ENCODE measurements at places on chromosomes 12 and 14.

DNA sequence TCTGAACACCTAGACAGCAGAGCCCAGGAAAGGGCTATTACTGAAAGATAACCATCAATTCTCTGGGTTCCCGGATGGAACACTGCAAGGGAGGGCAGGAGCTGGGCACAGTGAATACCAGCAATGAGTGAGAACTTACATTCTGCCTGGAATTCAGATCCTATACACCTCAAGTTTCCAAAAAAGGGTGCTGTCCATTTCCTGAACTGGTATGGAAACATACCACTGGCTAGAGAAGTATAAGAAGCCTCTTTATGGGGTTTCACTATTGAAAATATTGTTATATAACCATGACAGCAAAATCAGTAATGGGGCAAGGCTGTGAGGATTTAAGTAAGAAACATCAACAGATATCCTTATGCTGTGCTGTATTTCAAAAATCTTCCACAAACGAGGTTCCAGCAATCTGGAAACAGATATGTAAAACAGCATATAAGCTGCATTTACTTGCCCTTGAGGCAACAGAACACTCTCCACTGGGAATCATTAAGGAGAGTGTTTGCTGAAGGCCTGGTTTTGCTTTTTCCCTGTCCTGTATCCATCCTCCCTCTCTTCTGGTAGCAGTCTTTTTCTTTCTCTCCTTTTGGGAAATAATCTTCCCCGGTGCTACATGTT lies 53.3 kb upstream of the GTF2A1 start:
- H3K4me1 ChIP-seq = no peaks in the 10 kb centered on the region
- H3K4me3 ChIP-seq = no peak overlapping the region
- no peaks in the 10 kb centered on the region for H3K36me3 ChIP-seq
- no peak overlapping the region for H3K27ac ChIP-seq
- peaks cover 5% of the 10 kb centered on the region for H3K27me3 ChIP-seq

- no peak for DNase-seq
- no peak overlapping the region for H3K4me3 ChIP-seq
These were observed 91.4 kb downstream of the FGD4 start for GRCh38 chr12:32490801-32491200.

GRCh38 chr14:67584978-67585377 lies 15.1 kb downstream of the PIGH start:
- H3K36me3 ChIP-seq = no peaks in the 10 kb centered on the region
- no peak overlapping the region for H3K27ac ChIP-seq
- no peaks in the 10 kb centered on the region for H3K27me3 ChIP-seq
- H3K4me1 ChIP-seq = no peaks in the 10 kb centered on the region
- DNase-seq = no peak
- H3K4me3 ChIP-seq = no peak overlapping the region

DNA sequence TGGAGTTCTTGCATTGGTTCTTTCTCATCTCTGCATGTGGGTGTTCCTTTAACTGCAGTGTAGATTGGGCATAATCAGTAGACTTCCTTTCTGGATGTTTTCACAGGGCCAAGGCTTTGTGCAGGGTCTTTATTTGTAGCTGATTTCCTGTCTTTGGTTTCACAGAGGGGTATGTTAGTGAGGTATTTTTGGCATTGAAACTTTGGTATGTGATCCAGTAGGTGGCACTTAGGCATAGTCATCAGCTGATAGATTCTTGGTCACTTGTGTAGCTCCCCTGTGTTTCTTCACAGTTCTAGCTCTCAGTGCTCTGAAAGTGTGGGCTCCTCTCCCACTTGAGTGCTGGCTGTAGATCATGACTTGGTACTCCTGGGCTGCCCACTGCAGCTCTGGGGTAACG lies 52.7 kb upstream of the LMO3 start:
- no peaks in the 10 kb centered on the region for H3K4me1 ChIP-seq
- H3K4me3 ChIP-seq = no peak overlapping the region
- DNase-seq = no peak
- no peaks in the 10 kb centered on the region for H3K36me3 ChIP-seq
- no peaks in the 10 kb centered on the region for H3K27me3 ChIP-seq
- no peak overlapping the region for H3K27ac ChIP-seq

DNA sequence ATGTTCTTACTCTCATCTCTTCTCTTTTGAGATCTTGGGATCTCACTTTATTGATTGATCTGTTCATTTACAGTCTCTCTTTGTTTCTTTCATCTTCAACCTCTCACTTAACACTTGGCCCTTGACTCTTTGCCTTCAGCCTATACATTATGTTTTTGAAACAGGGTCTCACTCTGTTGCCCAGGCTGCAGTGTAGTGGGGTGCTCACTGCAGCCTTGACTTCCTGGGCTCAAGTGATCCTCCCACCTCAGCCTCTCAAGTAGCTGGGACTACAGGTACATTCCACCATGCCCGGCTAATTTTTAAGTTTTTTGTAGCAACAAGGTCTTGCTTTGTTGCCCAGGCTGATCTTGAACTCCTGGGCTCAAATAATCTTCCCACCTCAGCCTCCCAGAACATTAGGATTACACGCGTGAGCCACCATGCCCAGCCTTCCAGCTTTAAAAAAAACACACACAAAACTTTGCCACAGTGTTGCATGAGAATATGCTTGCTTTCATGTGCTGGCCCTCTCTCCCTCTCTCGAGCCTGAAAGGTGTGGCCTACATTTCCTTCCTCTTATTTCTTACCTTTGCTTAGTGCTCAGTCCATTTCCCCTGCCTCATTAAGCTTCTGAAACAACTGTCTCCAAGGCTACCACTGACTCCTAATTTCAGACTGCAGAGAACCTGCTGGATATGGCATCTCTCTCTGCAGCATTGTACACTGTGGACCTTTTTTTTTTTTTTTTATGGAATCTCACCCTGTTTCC lies 9.9 kb downstream of the DIP2B start:
- H3K4me3 ChIP-seq = no peak overlapping the region
- peak overlapping the region; percentile 84 for H3K27ac ChIP-seq
- no peaks in the 10 kb centered on the region for H3K27me3 ChIP-seq
- peaks cover 19% of the 10 kb centered on the region for H3K36me3 ChIP-seq
- H3K4me1 ChIP-seq = peaks cover 44% of the 10 kb centered on the region
- no peak for DNase-seq

DNA sequence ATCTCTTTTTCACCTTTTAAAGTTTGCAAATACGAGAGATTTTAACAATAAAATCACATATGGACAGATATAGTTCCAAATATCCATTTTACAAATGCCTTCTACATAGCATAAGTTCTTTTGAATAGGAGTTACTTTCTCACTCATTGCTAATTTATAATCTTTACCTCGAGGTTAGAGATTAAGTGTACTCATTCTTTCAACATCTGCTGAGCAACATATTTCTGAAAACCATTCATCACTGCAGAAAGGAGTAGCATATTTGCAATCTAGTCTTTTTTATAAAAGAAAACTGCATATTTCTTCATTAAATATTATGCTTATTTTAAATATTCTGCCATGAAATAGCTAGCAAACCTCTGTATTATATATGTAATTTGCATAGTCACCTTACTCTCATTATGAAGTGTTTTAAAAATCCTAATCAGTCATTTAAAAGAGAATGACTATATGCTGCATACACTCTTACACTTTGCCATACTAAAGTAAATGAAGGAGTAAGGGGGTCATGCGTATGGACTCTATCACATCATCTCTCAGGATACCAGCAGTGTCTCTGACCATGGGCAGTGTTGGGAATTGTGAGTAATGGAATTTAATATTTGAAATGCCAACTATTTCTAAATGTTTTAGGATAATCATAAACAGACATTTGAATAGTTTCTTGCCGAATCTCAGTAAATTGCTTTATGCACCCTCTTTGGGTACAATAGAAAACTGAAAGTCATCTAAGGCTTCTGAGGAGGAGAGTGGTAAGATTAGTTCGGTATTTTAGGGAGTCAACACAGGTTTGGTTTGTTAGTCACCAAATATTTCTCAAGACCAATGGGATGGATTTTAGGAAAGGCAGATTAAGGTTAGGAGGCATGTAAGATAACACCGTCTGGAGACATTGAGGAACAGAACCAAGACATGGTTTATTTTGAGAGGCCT lies 524.8 kb upstream of the ATP2B1 start:
- no peaks in the 10 kb centered on the region for H3K36me3 ChIP-seq
- peaks cover 2% of the 10 kb centered on the region for H3K4me1 ChIP-seq
- no peak for DNase-seq
- H3K27me3 ChIP-seq = peaks cover 23% of the 10 kb centered on the region
- H3K4me3 ChIP-seq = no peak overlapping the region

DNA sequence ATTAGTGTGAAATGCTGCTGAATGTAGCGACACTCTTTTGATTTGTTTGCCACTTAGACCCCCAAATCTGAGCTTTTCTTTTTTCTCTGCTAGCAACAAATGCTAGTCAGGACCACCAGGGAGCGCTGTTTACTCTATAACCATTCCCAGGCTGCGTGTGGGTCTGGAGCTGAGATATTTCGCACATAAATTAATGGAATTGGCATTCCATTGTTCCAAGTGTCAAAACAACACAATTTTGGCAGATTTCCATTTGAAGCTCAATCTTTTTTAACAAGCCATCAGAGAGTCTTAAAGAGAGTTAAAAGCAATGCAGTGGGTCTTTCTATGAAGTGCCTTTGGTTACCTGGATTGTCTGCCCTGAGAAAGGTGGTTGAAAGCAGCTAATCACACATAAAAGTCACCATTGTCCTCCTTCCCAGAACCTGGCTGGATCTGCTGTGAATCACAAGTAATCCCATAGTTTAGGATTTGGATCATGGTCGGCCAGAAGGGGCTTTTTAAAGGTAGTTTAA lies 7.4 kb upstream of the TMEM132C start:
- no peak overlapping the region for H3K27ac ChIP-seq
- DNase-seq = no peak
- no peaks in the 10 kb centered on the region for H3K4me1 ChIP-seq
- no peaks in the 10 kb centered on the region for H3K36me3 ChIP-seq
- H3K27me3 ChIP-seq = peaks cover 22% of the 10 kb centered on the region

DNA sequence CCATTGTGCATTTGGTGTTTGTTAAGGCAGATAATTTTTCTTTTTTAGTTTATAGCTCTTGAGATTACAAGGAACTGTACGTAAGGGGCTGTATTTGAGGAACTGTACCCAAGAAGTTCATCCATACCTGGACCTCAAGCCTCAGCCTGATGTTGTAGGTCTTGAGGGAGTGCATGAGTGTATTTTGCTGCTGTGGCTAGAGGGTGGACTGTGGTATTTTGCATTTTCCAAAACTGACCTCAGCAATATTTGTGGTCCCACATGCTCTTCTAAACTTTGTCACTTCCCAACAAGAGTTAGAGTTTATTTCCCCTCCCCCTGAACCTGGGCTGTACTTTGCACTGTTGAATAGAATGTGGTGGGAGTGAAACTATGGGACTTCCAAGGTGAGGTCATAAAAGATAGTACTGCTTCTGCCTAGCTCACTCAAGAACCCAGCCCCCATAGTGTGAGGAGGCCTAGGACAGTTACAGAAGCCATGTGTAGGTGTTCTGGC lies 42.2 kb upstream of the FBXO33 start:
- H3K36me3 ChIP-seq = peaks cover 11% of the 10 kb centered on the region
- H3K4me1 ChIP-seq = peaks cover 7% of the 10 kb centered on the region
- H3K27me3 ChIP-seq = peaks cover 3% of the 10 kb centered on the region
- H3K27ac ChIP-seq = peak overlapping the region; percentile 26

DNA sequence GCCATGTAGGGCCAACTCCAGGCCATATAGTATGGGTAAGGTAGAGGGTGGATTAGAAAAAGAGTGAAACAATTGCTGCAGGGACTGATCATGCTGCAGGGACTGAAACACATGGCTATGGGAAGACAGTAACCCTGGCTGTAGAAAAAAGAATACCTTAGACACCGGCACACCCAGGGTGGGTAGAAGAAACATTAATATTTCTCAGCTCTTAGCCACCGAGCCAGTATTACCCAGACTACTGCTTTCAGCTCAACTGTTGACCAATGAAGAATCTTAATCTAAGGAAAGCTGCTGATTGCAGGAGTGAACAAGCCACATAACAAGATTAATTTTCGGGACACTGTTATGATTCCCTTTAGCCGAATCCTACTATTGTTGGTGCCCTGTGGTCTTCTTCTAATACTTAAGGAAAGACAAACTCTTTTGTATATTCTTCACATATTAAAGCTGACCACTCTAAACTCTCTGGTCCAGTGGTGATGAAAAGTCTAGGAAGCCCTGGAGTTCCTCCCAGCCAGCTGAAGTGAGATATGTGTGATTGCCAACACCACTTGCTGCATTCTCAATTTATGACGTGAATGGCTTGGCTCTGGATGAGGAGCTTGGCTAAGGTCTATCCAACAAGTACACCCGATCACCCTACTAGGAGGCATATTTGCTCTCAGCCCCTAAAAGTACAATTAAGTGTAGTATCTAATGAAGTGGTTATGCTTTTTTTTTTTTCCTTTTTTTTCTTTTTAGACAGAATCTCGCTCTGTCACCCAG lies 69.2 kb downstream of the NOVA1 start:
- no peaks in the 10 kb centered on the region for H3K36me3 ChIP-seq
- H3K27me3 ChIP-seq = no peaks in the 10 kb centered on the region
- no peaks in the 10 kb centered on the region for H3K4me1 ChIP-seq
- DNase-seq = no peak
- no peak overlapping the region for H3K4me3 ChIP-seq
- no peak overlapping the region for H3K27ac ChIP-seq

DNA sequence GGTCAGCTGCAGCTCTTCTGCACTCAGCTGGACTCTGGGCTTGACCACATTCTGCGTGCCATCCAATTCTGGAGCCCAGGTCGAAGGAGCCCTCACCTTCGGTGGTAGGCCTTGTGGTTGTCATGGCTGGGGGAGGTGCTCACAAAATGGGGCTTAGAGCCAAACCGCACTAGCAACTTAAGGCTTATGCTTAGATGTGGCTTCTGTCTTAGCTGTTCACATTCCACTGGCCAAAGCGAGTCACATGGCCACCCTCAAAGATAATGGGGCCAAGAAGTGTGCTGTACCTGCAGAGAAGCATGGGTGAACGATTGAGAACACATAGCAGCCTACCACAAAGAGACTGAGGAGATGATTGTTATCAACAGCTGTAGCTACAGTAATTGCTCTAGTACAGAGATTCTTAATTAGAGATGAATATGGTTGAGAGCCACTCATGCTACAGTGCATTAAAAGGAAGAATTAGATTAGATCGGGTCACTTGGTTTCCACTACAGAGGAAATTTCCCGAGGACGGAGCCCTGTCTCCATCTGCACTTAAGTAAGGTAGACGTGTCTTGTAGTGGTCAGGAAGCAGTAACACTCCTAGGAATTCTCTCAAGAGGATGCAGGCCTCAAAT lies 334.6 kb upstream of the FKBP4 start:
- H3K36me3 ChIP-seq = no peaks in the 10 kb centered on the region
- H3K4me1 ChIP-seq = no peaks in the 10 kb centered on the region
- H3K27ac ChIP-seq = no peak overlapping the region

DNA sequence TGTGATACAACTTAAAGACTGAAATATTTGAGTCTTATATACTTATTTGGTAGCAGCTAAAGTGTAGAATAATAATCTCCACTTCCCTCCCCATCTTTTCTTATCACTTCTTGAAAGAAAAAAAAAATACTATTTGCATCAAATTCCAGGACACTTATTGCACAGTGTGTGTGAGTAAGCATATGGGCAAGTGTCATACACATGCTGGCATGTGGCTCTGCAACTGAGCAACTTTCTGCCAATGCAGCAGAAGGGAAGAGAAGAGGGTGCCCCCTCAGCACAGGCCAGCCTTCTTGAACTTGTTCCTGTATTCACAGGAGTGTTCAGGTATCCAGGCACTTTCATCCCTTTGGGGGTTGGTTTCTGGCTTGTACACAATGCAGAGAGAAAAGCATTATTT lies 145.8 kb downstream of the CPNE8 start:
- no peaks in the 10 kb centered on the region for H3K4me1 ChIP-seq
- peaks cover 9% of the 10 kb centered on the region for H3K36me3 ChIP-seq
- DNase-seq = no peak
- H3K4me3 ChIP-seq = no peak overlapping the region
